ENCODE measurements at places on chromosomes 12 and 14.

- no peak for DNase-seq
These were observed 41.0 kb upstream of the NELL2 start for GRCh38 chr12:44917141-44917540.

DNA sequence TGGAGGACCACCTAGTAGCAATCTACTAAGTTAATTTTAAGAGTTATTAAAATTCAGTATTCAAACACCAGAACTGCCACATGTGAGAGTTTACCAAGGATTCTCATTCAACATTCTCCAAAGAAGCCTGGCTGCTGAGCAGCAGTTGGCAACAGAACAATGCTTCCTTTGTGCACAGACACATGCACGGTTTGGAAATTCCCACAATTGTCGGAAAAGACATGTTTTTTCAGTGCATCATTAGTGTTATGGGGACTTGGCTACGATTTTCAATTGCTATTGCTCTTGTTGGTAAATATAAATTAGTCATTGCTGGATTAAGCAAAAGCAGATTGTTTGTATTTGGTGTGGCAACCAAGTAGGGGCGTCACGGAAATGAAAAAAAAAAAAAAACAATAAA lies 22.2 kb downstream of the ST8SIA1 start:
- no peak for DNase-seq

GRCh38 chr12:117522559-117522958 lies 161.1 kb upstream of the NOS1 start:
- no peak for DNase-seq

DNA sequence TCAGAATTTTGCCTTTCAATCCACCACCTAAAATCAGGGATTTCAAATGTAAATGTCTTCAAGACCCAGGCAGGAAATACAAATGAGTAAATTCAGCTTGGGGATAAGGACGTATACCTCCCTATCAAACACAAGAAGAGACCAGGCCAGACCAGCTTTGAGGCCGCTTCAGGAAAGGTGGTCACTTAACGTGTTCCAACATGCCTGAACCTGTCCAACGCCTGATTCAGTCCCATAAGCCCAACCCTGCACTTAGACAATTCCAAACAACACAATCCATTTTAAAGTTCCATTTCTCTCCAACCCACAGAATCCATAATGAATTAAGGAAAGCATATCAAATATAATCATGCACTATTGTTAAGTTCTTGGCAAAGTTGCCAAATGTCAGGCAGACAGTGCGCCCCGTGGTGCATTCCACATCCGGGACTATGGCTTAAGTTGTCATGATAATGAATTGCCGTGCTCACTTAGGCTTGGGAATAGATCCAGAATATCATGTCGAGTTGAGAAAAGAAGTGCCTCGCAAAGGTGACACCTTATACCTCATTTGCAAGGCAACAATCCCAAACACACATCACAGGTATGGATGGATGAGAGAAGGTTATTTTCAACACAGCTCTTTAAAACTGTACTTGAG lies 35.5 kb downstream of the CCDC60 start:
- DNase-seq: no peak
